ENCODE measurements at places on chromosomes 7 and 10.

- DNase-seq = no peak
Measured at GRCh38 chr10:108789919-108790318, 1133.4 kb downstream of the XPNPEP1 start.

- no peak for DNase-seq
Measured at GRCh38 chr7:90312745-90313144, 8.4 kb downstream of the FAM237B start.

- no peak for DNase-seq
Measured at GRCh38 chr7:34451923-34452322, 206.1 kb upstream of the NPSR1 start.

DNA sequence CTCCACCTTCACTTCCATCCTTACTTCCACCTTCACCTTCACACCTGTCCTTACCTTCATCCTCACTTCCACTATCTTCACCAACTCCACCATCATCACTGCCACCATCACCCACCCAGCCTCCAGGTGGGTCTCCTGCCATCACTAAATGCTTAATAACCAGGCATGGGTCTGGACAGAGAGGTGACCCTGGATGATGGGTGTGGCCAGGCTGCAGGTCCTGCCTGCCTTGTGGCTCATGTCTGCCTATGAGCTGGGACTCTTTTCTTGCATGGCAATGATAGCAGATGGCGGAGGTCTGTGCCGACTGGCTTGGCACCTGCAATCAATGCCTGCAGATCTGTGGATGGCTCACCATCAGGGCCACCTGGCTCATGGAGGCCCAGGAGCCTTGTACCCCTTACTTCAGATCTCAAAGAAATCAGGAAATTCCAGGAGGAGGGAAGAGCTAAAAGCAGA is 60.1 kb upstream of the ELN start:
- no peak for DNase-seq

DNA sequence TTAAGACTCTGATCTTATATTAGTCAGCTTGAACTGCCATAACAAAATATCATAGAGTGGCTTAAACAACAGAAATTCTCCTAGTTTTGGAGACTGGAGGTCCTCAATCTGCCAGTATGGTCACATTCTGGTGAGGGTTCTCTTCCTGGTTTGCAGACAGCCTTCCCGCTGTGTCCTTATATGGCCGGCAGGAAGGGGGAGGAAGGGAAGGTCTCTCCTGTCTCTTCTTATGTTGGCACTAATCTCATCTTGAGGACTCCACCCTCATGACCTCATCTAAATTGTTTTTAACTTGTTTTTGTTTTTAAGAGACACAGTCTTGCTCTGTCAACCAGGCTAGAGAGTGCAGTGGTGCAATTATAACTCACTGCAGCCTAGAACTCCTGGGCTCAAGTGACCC is 53.1 kb downstream of the VPS41 start:
- no peak for DNase-seq

DNA sequence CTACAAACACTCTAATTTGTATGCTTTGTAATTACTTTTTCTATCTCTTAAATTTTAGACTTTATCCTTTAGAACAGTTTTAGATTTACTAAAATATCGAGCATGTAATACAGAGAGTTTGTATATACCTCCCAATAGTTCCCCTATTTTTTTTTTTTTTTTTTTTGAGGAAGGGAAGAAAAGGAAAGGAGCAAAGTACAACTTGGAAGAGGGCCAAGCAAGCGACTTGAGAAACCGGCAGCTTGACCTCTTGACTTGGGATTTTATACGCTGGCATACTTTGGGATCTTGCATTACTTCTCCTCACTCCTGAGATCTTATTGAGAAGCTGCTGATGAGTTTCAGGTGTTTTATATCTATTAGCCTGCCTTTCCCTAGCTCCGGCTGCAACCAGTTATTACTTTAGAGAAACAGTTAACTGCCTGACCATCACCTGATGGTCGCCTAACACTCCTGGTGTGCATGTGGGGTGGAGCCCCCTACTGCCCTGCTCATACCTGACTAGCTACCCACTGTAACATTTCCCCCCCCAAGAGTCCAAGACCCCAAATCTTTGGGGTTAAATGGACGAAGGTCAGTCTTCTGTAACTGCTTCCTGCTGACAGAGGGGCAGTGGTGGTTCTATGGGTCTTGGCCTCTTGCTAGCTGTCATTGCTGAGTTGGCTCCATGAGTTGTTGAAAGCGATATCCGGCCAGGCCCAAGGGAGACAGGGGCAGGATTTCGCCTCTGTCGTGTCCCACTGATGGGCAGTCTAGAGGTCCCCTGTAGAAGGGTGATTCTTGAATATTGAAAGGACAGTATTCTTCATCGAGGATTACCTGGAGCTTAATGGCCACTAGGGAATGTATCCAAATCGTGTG is 28.5 kb downstream of the MKLN1 start:
- no peak for DNase-seq

DNA sequence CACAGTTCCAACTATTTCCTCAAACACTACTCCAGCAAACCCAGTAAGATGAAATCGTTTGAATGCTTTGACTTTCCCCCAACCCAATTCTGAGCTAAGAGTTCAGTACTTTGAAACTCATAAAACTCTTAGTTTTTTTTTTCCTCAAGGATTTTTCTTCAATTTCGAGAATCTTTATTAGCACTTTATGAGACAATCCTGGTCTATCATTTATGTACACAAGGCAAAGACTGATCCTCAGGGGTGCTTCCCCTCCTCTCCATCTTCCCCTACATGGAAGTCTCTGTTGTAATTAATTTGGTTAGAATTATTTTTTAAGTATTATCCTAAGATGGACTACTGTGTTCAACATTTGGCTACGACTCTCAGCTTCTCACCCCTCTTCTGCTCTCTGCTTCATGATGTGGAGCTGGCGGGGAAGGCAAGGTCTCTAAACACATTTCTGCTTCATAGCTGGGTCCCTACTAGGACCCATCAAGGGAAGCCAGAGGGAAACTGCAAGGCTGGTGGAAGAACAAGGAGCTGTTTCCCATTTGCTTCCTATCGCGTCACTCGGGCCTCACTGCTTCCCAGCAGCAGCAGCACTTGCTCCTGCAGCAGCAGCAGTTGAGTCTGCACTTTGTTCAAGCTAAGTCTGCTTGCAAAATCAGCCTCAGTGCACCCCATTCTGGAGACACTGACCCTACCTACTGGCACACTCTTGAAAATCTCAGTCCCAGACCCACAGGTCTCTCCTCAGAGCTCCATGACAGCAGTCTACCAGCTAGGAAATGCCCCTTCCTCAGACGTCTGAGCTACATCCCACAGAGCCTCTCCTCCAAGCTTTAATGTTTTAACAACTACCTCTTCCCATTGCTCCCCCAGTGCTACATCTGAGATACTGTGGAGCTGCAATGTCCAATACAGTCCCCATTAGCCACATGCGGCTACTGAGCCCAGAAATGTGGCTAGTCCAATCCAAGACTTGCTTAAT is 90.0 kb downstream of the CHCHD3 start:
- peak; percentile 30 for DNase-seq

DNA sequence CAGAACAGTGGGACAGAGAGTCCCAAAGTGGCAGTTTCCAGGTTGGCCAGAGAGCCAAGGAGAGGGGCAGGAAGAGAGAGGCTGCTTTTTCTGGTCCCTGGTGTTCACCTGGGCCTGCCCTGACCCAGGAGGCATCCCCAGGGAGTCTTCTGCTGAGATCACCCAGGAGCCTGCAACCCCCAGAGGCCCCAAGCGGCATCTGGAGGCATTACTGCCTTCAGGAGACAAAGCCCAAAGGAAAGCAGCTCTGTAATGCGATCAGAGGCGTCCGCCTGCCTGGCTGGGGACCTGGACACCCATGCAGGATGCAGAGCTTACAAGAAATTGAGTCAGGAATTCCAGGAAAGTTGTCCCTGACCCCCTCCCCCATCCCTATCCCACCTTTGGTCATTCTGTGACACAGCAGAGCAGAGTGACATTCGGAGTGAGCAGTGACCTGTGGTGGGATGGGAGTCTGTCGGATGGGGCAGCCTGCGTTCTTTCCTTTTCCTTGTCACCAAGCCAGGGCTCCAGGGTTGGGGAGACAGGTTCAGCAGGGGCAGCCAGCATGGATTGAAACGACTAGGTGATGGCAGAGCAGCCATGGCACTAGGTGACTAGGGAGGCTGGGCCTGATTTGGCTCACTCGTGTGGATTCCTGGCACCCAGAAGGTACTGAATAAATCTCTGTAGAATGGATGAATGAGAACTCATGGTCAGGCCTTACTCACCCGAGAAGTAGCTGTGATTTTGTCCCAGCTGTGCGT is 10.4 kb downstream of the UNC5B start:
- DNase-seq = peak; percentile 75

DNA sequence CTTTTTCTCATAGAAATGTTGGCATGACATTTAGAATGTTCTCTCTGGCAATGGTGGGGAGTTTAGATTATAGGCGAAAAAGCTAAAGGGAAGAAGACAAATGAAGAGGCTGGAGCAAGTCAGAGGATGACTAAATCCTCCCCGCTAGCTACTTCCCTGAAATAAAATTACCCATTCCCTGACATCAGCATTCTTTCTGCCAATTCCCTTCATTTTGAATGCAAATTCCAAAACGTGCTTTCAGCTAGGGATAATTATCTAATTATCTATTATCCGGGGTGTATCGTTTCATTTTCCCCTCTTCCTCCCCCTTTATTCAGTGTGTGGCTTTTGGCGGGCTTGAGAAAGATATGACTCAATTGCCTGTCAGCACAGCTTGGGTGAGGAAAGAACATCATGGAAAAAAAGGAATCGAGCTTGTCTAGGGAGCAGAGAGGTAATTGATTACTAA is 672.3 kb downstream of the TNS3 start:
- no peak for DNase-seq

DNA sequence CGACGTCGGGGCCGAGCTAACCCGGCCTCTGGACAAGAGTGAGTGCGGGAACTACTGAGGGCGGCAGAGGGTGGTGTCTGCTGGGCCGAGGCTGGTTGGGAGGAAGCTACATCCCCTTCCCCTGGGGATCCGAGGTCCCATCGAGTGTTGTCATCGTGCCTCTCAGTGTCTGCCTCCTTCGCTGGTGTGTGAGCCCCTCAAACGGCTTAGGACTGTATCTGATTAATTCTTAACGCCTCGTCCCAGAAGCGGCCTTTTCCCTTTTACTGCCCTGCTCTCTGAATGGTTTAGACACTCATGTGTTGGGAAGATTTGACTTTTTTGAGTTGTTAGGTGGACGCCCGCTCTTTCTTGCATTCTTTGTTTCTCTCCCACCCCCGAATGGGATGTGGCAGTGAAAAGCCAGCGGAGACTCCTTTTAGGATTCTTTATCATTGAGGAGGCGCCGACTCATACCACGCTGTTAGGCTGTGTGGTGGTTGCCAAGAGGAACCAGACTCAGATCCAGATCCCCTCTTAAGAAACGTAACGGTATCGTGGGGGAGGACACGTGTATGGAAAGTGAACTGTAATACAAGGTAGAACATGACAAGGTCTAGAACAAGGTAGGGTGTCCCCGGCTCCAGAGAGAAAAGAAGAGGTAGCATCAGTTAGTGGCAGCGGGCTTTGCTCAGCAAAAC is 631 bp downstream of the SUPV3L1 start:
- peak; percentile 46 for DNase-seq

DNA sequence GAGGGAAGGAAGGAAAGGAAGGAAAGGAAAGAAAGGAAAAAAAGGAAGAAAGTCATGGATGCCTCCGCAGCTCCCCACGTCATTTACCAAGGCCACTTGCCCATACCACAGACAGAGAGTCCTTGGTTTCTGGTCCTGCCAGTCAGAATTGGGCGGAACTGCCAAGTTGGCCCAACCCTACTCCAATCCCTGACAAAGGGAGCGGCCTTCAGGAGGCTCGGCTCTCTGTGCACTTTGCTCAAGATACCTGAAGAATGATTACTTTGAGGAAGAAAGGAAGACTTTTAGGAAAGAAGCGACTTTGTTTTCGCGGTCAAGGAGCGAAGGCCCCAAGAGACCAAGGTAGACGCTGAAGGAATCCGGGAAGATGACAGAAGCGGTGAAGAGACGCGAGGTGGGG is 49.1 kb upstream of the FXYD4 start:
- DNase-seq = no peak

- no peak for DNase-seq
Measured at GRCh38 chr7:17871815-17872533, 68.3 kb downstream of the SNX13 start.

- no peak for DNase-seq
Measured at GRCh38 chr7:156067156-156067555, 254.9 kb upstream of the SHH start.

DNA sequence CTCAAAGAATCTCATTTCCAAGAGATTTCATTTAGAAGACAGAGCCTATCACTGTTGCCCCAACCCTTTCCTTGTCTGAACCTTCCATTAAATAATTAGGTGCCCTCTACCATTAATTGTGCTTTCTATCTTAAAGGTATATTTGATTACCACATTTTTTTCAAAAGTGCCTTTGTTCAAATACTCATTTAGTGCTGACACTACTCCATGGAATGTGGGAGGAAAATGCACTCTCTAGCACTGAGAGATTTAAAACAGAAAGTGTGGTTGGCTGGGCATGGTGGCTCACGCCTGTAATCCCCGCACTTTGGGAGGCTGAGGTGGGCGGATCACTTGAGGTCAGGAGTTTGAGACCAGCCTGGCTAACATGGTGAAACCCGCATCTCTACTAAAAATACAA is 119.8 kb downstream of the CACNA2D1 start:
- DNase-seq = no peak

DNA sequence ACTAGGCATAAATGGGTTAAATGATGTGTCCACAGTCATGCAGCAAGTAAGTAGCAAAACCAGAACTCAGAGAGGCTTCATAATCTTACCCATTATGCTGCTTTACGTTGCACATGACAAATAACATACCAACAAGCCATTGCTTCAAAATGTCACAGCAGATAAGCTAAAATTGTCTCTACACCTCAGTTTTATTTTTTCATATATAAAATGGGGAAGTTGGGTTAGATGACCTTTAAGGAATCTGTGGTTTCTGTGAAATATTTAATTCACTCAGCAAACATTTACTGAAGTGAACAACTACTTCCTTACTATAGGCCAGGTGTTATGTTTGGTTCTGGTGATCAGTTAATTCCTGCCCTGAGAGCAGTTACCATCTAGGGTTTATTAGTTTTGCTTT is 2.2 kb upstream of the ASCC1 start:
- no peak for DNase-seq

GRCh38 chr10:58919927-58920654 is 256.4 kb upstream of the PHYHIPL start:
- no peak for DNase-seq

GRCh38 chr7:55129541-55130394 is 111.0 kb downstream of the EGFR start:
- no peak for DNase-seq

DNA sequence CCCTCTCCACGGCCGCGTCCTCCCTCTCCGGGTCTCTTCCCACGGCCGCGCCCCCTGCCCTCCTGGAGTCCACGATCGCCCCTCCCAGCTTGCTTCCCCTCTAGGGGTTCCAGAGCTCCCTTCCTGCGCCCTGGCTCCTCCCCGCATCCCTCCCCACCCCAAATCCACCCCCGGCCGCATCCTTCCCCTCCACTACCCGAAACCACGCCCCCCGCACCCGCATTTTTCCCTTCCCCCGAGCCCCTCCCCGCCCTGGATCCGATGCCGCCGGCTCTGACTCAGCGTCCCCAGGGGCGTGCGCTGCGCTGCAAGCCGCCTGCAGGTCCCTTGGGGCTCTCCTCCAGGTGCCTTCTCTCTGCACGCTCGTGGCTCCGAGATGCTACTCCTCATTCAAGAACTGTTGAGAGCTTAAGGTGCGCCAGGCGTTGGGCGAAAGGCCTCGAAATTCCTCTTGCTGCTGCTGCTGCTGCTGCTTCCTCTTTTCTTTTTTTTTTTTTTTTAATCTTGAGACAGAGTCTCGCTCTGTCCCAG is 372 bp upstream of the TMEM130 start:
- peak; percentile 94 for DNase-seq
